Activated naive CD8-positive, alpha-beta T cell treated with anti-CD3 and anti-CD28 coated beads, Interleukin-2, amount 10 ng/mL, durations not matched to agents 7 days and 5 days (primary cell): ENCODE measurements at places on chromosomes 12 and 14.

DNA sequence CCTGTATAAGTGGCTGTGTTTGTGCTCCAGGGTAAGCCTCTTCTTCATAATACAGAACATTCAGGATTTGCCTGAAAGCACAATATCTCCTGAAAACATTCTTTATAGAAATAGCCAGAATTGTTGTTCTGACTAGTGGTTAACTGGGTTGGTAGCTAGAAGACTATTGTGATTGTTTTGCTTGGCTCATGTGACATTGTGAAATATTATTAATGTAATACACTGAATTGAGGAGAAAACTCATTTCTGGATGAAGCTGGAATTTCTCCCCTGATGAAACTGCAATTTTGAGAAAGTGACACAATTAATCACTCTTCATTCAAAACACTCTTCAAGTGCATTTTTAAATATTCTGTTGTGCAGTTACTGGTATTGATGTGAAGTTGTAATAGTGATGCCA is 172.3 kb upstream of the PTPRQ start:
- peaks cover 1% of the 10 kb centered on the region for H3K27me3 ChIP-seq
- no peak for DNase-seq
- no peaks in the 10 kb centered on the region for H3K36me3 ChIP-seq
- no peak overlapping the region for H3K4me3 ChIP-seq

DNA sequence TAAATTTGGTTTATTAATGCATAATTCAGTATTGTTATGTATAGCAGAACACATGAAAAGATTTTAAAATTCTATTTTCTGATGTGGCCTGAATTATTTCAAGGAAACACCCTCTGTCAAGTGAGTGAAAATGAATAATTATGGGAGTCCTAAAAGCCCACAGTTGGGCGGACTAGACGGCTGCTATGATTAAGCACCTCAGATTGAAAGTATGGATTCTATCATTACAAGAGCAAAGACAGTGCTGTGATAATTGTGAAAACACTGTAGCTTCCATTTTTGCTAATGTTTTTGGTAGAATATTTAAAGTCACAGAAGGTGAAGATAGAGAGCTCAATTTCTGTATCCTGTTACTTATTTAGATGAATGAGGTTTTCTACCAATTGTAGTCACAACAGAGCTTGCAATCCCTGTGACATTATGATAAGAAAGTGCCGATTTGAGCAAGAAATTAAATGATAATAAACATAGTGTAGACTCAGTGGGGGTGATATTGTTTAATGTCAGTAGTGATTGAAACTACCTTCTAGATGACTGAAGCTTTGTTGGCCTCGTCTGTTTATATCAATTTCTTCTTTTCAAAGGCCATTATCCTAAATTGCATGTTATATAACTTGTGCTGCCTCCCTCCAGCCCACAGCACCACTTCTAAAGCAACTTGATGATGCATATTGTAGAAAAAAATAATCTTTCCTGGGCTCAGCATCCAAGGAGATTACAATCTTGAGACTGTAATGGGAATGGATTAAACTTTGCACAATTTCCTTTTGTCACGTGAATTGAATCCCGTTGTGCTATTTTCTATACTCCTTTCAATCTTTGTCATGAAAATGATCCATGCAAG is 359.8 kb downstream of the BTG1 start:
- peaks cover 5% of the 10 kb centered on the region for H3K4me1 ChIP-seq
- no peak overlapping the region for H3K27ac ChIP-seq
- no peak for DNase-seq
- H3K27me3 ChIP-seq: no peaks in the 10 kb centered on the region
- H3K4me3 ChIP-seq: no peak overlapping the region

DNA sequence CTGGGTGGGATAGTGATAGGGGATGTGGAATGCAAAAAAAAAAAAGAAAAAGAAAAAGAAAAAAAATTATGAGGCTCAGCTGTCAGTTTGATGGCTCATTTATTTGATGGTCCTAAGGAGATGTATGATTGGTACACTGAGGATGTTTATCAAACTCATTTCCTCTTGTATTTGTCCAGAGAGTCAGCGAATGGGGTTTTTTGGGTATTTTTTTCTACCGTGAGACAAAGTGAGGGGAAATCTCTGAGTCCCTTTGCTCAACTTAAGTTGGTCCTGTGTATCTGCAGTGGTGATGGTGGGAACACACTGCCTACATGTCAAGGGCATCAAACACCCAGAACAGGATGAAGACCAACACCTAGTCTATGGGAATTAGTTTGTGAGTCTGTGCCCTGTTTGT is 176.9 kb upstream of the HIF1A start:
- H3K27ac ChIP-seq: no peak overlapping the region
- peaks cover 46% of the 10 kb centered on the region for H3K36me3 ChIP-seq
- H3K4me3 ChIP-seq: no peak overlapping the region
- no peak for DNase-seq
- H3K4me1 ChIP-seq: peaks cover 59% of the 10 kb centered on the region
- no peaks in the 10 kb centered on the region for H3K27me3 ChIP-seq

GRCh38 chr12:130668286-130669204 is 47.6 kb downstream of the RIMBP2 start:
- no peaks in the 10 kb centered on the region for H3K36me3 ChIP-seq
- H3K27me3 ChIP-seq: peaks cover 2% of the 10 kb centered on the region
- no peaks in the 10 kb centered on the region for H3K4me1 ChIP-seq
- DNase-seq: no peak
- no peak overlapping the region for H3K4me3 ChIP-seq

DNA sequence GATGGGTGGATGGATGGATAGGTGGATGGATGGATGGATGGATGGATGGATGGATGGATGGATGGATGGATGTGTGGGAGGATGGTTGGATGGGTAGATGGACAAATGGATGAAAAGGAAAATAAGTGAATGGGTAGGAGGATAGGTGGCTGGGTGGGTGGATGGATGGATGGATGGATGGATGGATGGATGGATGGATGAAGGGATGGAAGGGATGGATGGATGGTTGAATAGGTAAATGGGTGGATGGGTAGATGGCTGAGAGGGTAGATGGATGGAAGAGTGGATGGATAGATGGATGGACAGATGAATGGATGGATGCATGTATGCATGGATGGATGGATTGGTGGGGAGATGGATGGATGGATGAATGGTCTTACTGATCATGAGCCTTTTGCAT is 36.5 kb downstream of the MAP1LC3B2 start:
- H3K36me3 ChIP-seq: peaks cover 7% of the 10 kb centered on the region
- peak overlapping the region; percentile 3 for H3K27ac ChIP-seq
- peak overlapping the region; percentile 3 for H3K4me3 ChIP-seq
- H3K4me1 ChIP-seq: peaks cover 41% of the 10 kb centered on the region
- no peaks in the 10 kb centered on the region for H3K27me3 ChIP-seq

DNA sequence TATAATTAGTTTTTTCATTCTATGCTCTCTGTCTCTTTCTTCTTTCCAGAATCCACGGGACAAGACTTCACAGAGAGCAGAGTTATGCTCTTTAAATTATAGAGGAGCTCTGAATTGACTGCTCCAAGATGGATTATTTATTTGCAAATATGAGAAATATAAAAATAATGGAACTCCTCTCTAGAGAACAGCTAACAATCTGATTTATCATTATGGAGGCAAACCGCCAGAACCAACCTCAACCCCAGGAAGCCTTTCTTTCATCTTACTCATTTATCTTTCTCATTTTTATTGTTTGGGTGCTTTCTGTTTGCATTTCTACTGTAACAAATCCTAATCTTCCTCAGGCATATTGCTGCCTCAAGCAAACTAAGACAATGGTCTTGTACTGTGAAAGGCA is 216.5 kb downstream of the C12orf50 start:
- H3K4me3 ChIP-seq: no peak overlapping the region
- DNase-seq: no peak
- H3K36me3 ChIP-seq: no peaks in the 10 kb centered on the region

GRCh38 chr12:124703856-124704255 is 136.4 kb upstream of the NCOR2 start:
- no peak overlapping the region for H3K27ac ChIP-seq
- no peaks in the 10 kb centered on the region for H3K36me3 ChIP-seq
- DNase-seq: no peak
- H3K27me3 ChIP-seq: peaks cover 8% of the 10 kb centered on the region
- H3K4me1 ChIP-seq: peaks cover 2% of the 10 kb centered on the region

GRCh38 chr14:34369648-34370030 is 92.4 kb downstream of the SPTSSA start:
- H3K27ac ChIP-seq: no peak overlapping the region
- no peaks in the 10 kb centered on the region for H3K36me3 ChIP-seq
- H3K4me1 ChIP-seq: no peaks in the 10 kb centered on the region
- H3K4me3 ChIP-seq: no peak overlapping the region

GRCh38 chr12:5864301-5864700 is 80.8 kb downstream of the ANO2 start:
- H3K27ac ChIP-seq: no peak overlapping the region
- DNase-seq: no peak
- no peaks in the 10 kb centered on the region for H3K27me3 ChIP-seq
- H3K4me3 ChIP-seq: no peak overlapping the region

- H3K36me3 ChIP-seq: peaks cover 9% of the 10 kb centered on the region
- no peak overlapping the region for H3K4me3 ChIP-seq
- no peaks in the 10 kb centered on the region for H3K4me1 ChIP-seq
- H3K27ac ChIP-seq: no peak overlapping the region
Measured at GRCh38 chr12:89870413-89871184, 162.0 kb upstream of the ATP2B1 start.

DNA sequence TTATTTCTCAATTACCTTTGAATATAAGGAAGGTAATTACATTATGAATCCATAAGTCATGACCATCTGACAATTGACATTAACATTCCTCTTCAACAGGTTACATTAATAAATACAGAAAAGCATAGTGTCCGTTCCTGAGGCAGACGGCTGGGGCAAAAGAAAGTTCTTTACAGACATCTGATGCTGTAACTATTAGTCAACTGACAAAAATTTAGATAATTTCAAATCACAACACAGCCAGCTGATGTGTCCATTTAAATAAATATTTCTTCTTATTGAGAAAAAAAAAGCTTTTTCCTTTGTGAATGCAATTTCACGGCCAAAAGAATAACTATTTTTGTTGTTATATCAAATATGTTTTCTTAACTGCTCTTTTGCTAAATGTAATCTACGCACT is 9.2 kb upstream of the PYROXD1 start:
- H3K27me3 ChIP-seq: peaks cover 5% of the 10 kb centered on the region
- no peak for DNase-seq
- no peak overlapping the region for H3K4me3 ChIP-seq
- no peak overlapping the region for H3K27ac ChIP-seq
- H3K4me1 ChIP-seq: no peaks in the 10 kb centered on the region
- H3K36me3 ChIP-seq: no peaks in the 10 kb centered on the region

GRCh38 chr14:73771848-73772638 is 57.9 kb upstream of the PNMA1 start:
- DNase-seq: peak; percentile 65
- H3K4me1 ChIP-seq: peaks cover 50% of the 10 kb centered on the region
- no peaks in the 10 kb centered on the region for H3K27me3 ChIP-seq
- peaks cover 4% of the 10 kb centered on the region for H3K36me3 ChIP-seq

- H3K36me3 ChIP-seq: peaks cover 9% of the 10 kb centered on the region
- no peak for DNase-seq
- no peaks in the 10 kb centered on the region for H3K27me3 ChIP-seq
- peak overlapping the region; percentile 87 for H3K27ac ChIP-seq
- peak overlapping the region; percentile 43 for H3K4me3 ChIP-seq
- peaks cover 93% of the 10 kb centered on the region for H3K4me1 ChIP-seq
Measured at GRCh38 chr14:98186140-98186539, 1085.9 kb downstream of the BCL11B start.

DNA sequence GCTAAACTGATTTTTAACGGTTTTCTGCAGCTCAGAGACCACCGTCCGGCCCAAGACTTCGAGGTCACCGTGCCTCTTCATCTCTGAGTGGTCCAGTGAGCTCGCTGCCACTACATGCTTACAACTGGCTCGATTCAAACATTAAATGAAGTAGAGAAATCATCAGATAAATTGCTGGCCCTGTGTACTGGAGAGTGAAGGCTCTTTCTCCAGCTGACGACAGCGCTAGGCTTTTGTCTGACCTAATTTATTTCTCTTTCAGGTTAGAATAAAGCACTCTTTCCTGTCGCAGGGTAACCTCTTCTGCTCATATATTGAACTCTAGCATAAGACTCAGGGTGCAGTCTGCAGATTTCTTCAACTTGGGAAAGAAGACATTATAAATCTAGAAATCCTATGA is 6.4 kb downstream of the BCL11B start:
- peaks cover 52% of the 10 kb centered on the region for H3K36me3 ChIP-seq
- H3K4me3 ChIP-seq: peak overlapping the region; percentile 98
- peak; percentile 32 for DNase-seq
- peaks cover 63% of the 10 kb centered on the region for H3K4me1 ChIP-seq
- peak overlapping the region; percentile 99 for H3K27ac ChIP-seq

- H3K4me1 ChIP-seq: no peaks in the 10 kb centered on the region
- no peak overlapping the region for H3K27ac ChIP-seq
- peaks cover 7% of the 10 kb centered on the region for H3K27me3 ChIP-seq
- H3K4me3 ChIP-seq: no peak overlapping the region
Measured at GRCh38 chr12:57990241-57990883, 49.0 kb downstream of the ATP23 start.

- no peaks in the 10 kb centered on the region for H3K27me3 ChIP-seq
- no peak overlapping the region for H3K27ac ChIP-seq
- no peaks in the 10 kb centered on the region for H3K4me1 ChIP-seq
- no peak for DNase-seq
- H3K36me3 ChIP-seq: no peaks in the 10 kb centered on the region
Measured at GRCh38 chr12:97404093-97404492, 58.5 kb upstream of the RMST start.

DNA sequence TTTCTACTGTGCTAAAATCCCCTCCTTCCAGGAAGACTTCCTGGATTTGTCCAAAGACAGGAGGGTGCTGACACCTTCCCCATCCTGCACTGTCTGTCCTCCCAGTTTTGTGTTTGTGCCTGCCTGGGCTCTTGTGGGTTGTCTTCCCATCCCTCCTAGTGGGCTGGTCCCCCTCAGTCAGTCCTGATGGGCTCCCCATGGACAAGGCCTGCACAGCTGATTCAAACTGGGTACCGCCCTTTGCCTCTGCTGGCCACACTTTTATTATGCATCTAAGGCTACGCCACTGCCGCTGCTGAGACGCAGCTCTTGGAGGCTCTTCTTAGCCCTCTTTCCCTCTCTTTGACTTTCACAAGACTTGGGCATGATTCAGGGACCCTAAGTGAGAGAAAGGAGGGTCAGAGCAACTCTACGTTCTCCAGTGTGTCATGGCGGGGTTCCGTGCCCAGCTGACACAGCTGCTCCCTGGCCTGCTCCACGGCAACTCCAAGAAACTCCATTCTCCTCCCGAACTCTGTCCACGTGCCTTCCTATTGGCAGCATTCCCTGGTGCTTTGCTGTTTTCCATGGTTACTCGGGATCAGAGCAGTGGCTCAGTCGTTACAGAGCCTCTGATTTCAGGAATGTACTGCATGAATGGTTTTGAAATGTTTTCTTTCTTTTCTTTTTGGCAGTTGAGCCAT is 3.8 kb upstream of the KRT85 start:
- peak; percentile 5 for DNase-seq
- peaks cover 2% of the 10 kb centered on the region for H3K4me1 ChIP-seq
- no peak overlapping the region for H3K4me3 ChIP-seq
- H3K27me3 ChIP-seq: peaks cover 25% of the 10 kb centered on the region

DNA sequence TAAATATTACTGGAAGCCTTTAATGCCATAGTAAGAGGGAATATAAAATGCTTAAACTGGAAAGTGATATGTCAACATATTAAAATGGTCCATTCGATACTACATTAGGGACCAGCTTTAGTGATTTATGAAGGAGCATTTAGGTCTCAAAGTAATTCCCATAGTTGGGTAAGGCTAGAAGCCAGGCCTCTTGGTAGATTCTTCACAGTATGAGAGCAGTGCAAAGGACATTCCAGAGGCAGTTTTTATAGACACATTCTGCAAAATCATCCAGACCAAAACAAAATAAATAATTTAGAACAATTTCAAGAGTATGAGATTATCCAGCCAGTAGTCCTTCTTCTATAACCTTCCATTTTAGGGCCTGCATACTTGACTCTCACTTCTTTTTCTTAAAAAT is 142.6 kb upstream of the PDZRN4 start:
- H3K4me3 ChIP-seq: no peak overlapping the region
- H3K27me3 ChIP-seq: no peaks in the 10 kb centered on the region
- H3K36me3 ChIP-seq: no peaks in the 10 kb centered on the region
- no peak overlapping the region for H3K27ac ChIP-seq
- no peaks in the 10 kb centered on the region for H3K4me1 ChIP-seq
- no peak for DNase-seq
